Upper lobe of right lung (tissue), 1 donor: ENCODE measurements at places on chromosomes 13 and 19. TPM values are rescaled to one million over a fixed set of nuclear protein-coding genes. Genes with fewer than 3 reads are reported as not detected.

Gene CEACAM19
- total RNA-seq, result 7.6 TPM

Gene ZNF486
- 4.3 TPM for total RNA-seq

Gene KASH5
- 2.2 TPM for total RNA-seq

Gene CRYL1
- 28.5 TPM for total RNA-seq

DNA sequence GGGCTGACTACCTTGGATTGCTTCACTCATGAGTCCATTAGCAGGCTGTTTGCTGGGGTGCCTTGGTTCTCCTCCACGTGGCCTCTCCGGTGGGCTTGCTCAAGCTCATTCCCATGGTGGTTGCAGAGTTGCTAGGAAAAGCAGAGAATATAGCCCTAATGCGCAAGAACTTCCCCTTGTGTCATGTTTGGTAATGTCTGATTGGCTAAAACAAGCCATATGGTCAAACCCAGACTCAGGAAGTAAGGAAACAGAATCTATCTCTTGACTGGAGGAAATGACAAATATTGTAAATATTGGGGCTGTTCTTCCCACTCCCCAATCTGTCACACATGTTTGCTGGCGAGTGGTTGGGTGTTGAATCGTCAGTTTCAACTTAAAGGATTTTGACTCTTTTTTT is 12.1 kb downstream of the NFILZ start:
- no peak for DNase-seq
- H3K4me3 ChIP-seq, result no peak overlapping the region
- peaks cover 12% of the 10 kb centered on the region for H3K27me3 ChIP-seq
- no peaks in the 10 kb centered on the region for H3K36me3 ChIP-seq
- peaks cover 5% of the 10 kb centered on the region for H3K4me1 ChIP-seq

GRCh38 chr19:50239921-50240590 is 36.6 kb downstream of the MYH14 start:
- no peak overlapping the region for H3K27ac ChIP-seq
- H3K36me3 ChIP-seq, result no peaks in the 10 kb centered on the region
- no peak overlapping the region for H3K4me3 ChIP-seq

Gene PPM1N
- total RNA-seq, result 0.67 TPM

DNA sequence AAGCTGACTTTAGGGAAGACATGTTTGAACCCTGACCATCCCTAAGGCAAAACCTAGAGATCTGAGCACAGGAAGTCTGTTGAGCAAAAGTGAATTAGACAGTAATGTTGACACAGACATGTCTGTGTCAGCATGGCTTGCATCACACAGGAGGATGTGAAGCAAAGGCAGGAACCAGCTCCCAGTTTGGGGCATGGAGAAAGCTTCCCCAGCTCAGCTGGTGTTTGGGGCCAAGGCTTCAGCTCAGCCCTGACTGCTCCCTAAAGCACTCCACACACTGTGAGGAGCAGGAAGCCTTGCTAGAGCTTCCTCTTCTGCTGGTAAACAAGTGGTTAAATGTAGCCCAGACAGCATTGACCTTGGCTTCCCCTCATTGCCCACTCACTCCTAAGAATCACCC is 153.8 kb upstream of the UBL3 start:
- no peak for DNase-seq
- H3K27me3 ChIP-seq, result no peaks in the 10 kb centered on the region
- H3K4me1 ChIP-seq, result no peaks in the 10 kb centered on the region

DNA sequence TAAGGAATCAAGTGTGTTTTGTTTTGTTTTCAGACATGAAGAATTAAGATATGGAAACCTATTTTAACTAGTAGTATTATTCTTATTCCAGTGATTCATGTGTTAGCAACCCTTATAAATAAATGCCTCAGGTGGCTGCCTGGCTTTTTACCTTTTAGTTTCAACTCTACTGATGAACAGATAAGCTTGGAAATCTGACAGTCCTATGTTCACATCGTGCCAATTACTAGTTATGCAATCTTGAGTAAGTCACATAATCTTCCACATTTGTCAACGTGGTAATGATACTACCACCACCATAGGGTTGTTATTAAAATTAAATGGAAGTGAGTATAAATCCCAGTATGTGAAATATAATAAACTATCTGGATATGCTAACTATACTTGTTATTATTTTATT is 64.3 kb downstream of the TBC1D4 start:
- H3K27ac ChIP-seq, result no peak overlapping the region
- no peak for DNase-seq
- H3K4me3 ChIP-seq, result no peak overlapping the region
- H3K36me3 ChIP-seq, result no peaks in the 10 kb centered on the region
- peaks cover 38% of the 10 kb centered on the region for H3K4me1 ChIP-seq

Gene ATXN8OS
- not detected for total RNA-seq

- DNase-seq, result no peak
- H3K27me3 ChIP-seq, result no peaks in the 10 kb centered on the region
- H3K4me3 ChIP-seq, result no peak overlapping the region
- H3K27ac ChIP-seq, result no peak overlapping the region
- no peaks in the 10 kb centered on the region for H3K36me3 ChIP-seq
Measured at GRCh38 chr13:87851410-87851809, 180.2 kb downstream of the SLITRK5 start.

Gene TNFSF11
- total RNA-seq, result not detected

GRCh38 chr13:31947506-31947905 is 84.1 kb upstream of the FRY start:
- H3K27me3 ChIP-seq, result no peaks in the 10 kb centered on the region
- H3K36me3 ChIP-seq, result no peaks in the 10 kb centered on the region
- DNase-seq, result no peak
- no peak overlapping the region for H3K27ac ChIP-seq

GRCh38 chr19:11767633-11768133 is 883 bp downstream of the ZNF441 start:
- peak; percentile 82 for DNase-seq
- peak overlapping the region; percentile 95 for H3K27ac ChIP-seq
- H3K36me3 ChIP-seq, result no peaks in the 10 kb centered on the region
- H3K27me3 ChIP-seq, result no peaks in the 10 kb centered on the region
- peaks cover 14% of the 10 kb centered on the region for H3K4me1 ChIP-seq
- H3K4me3 ChIP-seq, result peak overlapping the region; percentile 77

Gene ATP8B3
- 0.64 TPM for total RNA-seq

Gene ANGPTL8
- total RNA-seq, result not detected

Gene COX7A1
- total RNA-seq, result 79.4 TPM
